ENCODE measurements at places on chromosomes 1 and 21.

DNA sequence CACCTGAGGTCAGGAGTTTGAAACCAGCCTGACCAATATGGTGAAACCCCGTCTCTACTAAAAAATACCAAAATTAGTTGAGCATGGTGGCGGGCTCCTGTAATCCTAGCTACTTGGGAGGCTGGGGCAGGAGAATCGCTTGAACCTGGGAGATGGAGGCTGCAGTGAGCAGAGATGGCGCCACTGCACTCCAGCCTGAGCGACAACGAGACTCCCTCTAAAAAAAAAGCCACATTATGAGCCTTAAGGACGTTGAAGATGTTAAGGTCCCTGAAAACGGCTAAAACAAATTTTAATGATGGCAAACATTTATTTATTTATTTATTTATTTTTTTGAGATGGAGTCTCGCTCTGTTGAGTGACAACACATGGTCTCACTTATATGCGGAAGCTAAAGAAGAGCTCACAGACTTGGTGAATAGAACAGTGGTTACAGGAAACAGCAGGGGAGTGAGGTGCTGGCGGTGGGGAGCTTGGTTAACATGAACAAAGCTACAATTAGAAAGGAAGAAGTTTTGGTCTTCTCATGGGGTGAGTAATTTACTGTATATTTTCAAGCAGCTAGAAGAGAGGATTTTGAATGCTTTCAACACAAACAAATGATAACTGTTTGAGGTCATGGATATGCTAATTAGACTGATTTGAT lies 47.1 kb downstream of the TCP10L start:
- no peak for DNase-seq

DNA sequence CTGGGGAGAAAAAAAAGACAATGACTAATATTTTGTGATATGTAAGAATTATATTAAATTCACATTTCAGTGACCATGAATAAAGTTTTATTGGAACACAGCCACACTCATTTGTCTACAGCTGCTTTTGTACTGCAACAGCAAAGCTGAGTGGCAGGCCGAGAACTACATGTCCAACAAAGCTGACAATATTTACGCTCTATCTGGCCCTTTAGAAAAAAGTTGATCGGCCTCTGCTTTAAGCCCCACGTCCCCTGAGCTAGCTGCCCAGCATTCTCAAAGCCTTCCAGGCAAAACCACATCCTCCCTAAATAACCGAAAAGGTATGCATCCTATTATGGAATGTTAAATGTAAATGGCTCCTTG lies 8.6 kb downstream of the SLC2A1 start:
- DNase-seq: no peak

GRCh38 chr1:117824616-117825015 lies 104.8 kb downstream of the GDAP2 start:
- no peak for DNase-seq

GRCh38 chr1:167054531-167054930 lies 35.6 kb downstream of the GPA33 start:
- DNase-seq: no peak

DNA sequence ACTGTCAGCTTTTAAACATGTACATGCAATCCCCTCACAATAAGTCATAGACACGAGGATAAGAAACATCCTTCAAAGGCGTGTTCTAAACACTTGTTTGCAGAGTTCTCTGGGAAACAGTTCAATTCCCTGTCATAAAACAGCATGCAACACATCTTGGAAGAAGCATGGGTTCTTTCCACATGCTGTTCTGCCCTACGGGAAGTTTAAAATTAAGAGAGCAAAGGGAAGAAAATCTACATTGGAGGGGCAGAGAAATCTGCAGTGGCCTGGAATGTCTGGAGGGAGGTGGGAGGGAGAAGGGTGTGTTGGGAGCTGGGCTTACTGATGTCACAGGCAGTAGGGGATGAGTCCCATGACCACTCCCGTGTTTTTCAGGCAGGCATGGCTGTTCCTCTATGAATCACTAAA lies 98.3 kb upstream of the SLC2A1 start:
- DNase-seq: no peak
